Uterus (tissue), 4 donors: ENCODE measurements at places on chromosomes 5 and 9. TPM values are rescaled to one million over a fixed set of nuclear protein-coding genes. Genes with fewer than 3 reads are reported as not detected.

DNA sequence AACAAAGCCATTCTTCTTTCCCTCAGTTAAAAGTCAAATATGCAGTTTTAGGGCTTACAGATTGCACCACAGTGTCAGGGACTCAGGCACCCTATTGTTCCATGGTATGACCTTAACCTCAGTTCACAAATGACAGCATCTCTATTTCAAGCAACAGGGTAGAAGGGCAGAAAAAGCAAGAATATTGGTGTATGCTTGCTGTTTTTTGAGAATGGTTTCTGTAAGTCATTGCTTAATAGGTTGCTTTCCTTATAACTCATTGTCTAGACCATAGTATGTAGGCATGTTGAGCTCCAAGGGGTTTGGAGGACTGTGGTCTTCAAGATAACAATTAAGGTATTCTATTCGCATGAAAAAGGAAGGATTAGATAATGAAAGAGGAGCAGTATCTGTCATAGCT lies 183.5 kb upstream of the EDIL3 start:
- no peak for DNase-seq

DNA sequence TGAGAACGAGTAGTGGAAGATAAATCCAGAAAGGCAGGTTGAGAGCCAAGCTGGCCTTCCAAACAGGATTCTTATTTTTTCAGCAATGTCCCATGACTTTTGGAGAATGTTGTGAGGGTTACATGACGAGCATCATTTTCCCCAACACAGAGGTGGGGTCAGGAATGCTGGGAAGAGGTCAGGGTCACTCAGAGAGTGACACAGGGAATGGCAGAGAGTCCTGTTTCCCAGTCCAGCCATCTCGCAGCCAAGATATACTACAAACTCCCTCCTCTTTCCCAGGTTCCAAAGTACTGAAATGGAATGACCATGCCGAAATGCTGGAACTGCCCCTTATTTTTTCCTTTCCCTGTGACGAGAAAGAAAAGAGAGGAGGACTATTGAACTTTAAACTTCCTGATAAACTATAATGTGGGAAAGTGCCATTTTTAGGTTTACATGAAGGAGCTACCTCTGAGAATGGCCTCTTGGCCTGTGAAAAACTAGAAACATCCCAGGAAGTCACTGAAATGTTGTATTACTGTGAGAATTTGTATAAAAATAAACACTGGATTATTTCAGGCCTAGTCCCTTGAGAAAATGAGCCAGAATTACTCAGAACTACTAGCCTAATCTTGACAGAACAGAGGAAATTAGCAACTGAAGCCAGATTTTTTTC lies 420.4 kb downstream of the CETN3 start:
- DNase-seq, result no peak

DNA sequence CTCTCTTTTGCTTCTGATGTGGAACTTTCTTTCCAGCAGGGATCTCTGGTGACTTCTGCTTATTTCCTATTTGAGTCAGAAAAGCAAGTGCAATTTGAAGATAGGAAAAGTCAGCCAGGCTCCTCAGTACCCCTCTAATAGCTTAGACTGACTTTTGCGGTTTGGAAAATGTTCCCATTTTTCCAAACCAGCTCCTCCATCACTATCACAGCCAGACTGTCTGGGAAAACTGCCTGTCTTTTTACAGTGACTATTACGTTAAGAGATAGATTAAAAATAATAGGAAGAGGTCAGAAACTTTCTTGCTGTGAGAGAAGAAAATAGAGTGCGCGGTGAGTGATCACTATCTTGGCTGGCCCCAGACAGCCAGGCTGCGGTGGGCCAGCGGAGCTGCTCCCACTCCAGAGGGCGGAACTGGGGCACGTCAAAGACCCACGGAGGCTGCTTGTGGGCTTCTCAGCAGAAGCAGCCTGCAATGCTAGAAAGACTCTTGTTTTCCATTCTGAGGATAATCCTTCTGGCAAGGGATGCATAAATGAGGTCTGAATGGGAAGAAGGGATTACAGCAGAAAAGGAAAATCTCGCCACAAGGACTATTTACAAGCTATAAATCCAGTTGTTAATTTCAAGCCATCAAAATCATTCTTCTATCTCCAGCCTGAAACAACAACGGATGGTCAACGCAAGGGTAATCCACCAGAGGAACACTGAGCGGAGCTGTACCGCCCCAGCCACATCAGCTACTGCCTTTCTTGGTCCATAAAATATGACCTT lies 151.0 kb upstream of the MSX2 start:
- DNase-seq, result no peak

- no peak for DNase-seq
Observed at GRCh38 chr5:138824924-138825863, 49.9 kb downstream of the LRRTM2 start.

GRCh38 chr5:116358911-116359418 lies 215.7 kb downstream of the SEMA6A start:
- DNase-seq, result no peak

- no peak for DNase-seq
Observed at GRCh38 chr5:137501846-137502406, 2.8 kb upstream of the SPOCK1 start.

GRCh38 chr5:172779691-172780341 lies 8.8 kb upstream of the DUSP1 start:
- peak; percentile 17 for DNase-seq

GRCh38 chr9:17082343-17083064 lies 52.3 kb upstream of the CNTLN start:
- DNase-seq, result peak; percentile 43

- no peak for DNase-seq
Observed at GRCh38 chr9:34059281-34059680, 10.6 kb upstream of the UBAP2 start.

DNA sequence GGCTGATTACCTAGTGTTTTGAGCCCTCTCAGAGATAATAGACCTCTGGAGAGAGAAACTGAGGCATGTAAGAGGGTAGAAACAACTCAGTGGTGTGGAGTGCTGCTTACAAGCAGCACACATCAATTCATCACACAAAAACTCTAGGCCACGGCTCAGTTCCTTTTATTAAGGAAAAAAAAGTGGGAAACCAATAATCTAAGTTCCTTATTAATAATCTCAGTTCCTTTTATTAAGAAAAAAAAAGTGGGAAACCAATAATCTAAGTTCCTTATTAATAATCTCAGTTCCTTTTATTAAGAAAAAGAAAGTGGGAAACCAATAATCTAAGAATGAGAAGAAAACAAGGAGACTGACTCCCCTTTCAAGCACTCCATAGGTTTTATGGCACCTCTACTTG lies 28.0 kb downstream of the TXNDC8 start:
- no peak for DNase-seq

DNA sequence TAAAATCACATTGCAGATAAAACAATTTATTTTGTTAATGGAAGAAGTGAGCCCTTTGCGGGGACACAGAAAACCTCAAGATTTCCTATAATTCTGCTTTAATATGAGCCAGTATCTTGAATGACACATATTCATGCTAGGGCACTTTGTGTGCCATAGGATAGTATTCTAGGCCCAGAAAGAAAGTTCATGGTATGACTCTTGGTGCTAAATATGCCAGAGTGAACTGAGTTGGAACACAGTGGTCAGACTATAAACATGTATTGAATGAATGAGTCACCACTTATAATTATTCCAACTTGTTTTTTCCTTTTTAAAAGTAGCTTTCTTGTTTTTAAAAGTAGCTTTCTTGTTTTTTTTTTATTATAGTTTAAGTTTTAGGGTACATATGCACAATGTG lies 46.0 kb downstream of the ADAMTS19 start:
- DNase-seq, result no peak

HAVCR1 gene
- not detected for total RNA-seq

VLDLR gene
- 99.5 TPM for total RNA-seq

KCNIP1 gene
- 7.0 TPM for total RNA-seq

ITGA1 gene
- total RNA-seq, result 91.9 TPM

NR5A1 gene
- total RNA-seq, result 0.58 TPM

TAS2R1 gene
- not detected for total RNA-seq

PPP3R2 gene
- total RNA-seq, result 0.07 TPM
